Mucosa of gallbladder (tissue), 1 donor: ENCODE measurements at places on chromosomes 1 and 21. TPM values are rescaled to one million over a fixed set of nuclear protein-coding genes. Genes with fewer than 3 reads are reported as not detected.

- no peak for DNase-seq
Measured at GRCh38 chr1:30965924-30966599, 57.5 kb upstream of the SDC3 start.

- no peak for DNase-seq
Measured at GRCh38 chr1:154093699-154094098, 61.2 kb downstream of the NUP210L start.

GRCh38 chr1:163440090-163440489, 118.3 kb downstream of the NUF2 start:
- DNase-seq: no peak

PEA15 gene
- total RNA-seq: 138 TPM

RGSL1 gene
- total RNA-seq: not detected

OR2T29 gene
- total RNA-seq: not detected
